ENCODE measurements at places on chromosomes 13 and 19.

- DNase-seq: no peak
Measured at GRCh38 chr13:48299591-48299990, 4.0 kb upstream of the RB1 start.

GRCh38 chr13:105259426-105259825 lies 1276.0 kb downstream of the EFNB2 start:
- no peak for DNase-seq

DNA sequence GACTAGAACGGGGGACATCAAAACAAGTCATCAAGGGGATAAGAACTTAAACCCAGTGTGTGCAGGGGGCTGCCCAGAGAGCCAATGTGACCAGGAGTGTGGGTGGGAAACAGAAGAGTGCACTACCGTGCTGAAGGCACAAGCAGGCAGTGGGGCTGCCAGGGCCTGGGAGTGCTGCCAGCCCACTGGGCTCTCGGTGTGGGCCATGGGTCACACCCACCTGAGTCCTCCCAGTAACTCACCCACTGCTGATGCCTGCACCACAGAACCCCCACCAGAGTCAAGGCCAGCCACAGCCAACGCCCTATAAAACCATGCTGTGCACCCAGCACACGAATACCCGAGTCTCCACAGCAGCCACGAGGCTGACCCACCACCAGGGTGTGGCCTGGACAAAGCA lies 8.5 kb downstream of the MED26 start:
- DNase-seq: no peak

DNA sequence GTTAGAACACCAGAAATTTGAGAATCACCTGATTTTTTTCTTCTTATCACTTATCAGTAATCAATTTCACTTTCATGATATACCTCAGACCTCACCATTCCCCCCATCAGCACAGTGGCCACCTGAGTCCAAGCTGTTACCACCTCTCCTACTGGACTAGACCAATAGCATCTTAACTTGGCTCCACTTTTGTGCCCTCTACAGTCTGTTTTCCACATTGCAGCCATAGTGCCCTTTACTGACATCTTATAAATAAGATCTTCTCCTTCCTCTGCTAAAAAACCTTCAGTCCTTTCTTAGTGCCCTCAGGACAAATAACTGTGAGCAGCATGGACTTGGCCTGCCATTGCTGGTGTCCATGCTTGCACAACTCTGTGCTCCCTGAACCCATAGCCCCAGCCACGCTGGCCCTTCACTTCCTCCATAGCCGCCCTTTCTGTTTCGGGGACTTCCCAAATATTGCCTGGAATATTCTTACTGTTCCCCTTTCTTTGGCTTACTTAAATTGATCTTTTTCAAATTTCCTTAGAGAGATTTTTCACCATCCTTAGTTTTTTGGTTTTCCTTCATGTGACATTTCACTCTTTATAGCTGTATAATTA lies 380.8 kb downstream of the LMO7 start:
- no peak for DNase-seq

GRCh38 chr19:4402171-4403004 lies at the start of gene CHAF1A:
CHAF1A (plus strand) TSS chr19:4402640; CDS start chr19:4402763, 123 bp downstream.
- peak; percentile 99 for DNase-seq

GRCh38 chr19:19860756-19861390 lies 4.8 kb upstream of the ZNF253 start:
- DNase-seq: no peak
